ENCODE measurements at places on chromosomes 7 and 10.

DNA sequence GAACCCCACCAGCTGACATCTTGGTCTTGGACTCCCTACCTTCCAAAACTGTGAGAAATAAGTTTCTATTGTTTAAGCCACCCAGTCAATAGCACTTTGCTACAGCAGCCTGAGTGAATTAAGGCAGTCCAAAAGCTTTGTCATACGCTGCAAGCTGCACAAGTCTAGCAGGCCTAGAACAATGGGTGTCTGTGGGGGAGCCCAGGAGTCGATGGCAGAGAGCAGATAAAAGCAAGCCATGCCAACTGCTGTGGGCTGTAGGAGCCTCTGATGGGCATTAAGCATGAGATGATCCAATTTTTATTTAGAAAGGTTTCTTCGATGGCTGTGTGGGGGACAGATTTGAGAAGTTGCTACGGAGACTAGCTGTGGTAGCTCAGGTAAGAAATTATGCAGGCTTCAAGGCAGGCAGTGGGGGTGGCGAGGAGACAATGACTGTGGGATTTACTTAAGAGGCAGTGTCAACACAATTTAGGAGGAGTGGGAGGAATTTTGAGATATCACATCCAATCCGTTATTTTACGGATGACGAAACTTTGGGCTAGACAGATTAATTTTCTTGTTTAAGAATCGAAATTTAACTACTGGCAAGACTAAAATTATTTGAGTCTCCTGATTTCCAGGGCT, 110.4 kb downstream of the NRCAM start:
- no peak for DNase-seq

- DNase-seq, result no peak
These were observed 2.8 kb upstream of the AHCYL2 start for GRCh38 chr7:129222064-129222463.

DNA sequence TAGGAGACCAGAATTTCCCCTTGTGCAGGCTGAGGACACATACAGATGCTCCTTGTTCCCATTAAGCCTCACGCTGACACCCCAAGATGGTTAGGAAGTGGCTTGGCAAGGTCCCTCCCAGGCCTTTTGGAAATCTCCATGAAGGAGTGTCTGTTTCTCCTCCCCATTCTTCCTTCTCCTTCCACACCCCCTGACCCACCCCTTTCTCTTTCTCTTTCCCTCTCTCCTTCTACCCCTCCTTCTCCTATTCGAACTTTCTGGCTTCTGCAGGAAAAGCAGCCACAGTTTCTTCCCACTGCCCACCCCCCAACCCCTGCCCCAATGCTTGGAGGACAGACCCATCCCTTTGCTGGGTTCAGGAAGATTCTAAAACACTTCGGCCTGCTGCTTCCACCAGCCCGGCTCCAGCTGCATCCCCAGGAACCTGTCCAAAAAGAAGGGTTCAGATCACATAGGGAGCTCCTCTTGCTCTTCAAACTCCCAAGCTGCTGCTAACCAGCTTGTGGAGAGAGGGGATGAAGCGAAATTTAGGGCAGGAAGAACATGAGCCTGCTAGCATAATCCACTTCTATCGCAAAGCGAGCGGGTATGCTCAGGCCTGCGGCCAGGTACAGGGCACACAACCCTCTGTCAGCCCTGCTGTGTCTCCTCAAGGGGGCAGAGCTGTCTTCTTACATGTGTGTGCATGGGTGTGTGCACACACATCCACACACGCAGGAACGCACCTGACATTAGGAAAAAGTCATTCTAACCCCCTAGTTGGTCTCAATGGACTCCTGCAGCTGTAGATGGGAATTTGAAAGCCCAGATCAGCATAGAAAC, 80.4 kb downstream of the PPP1R3C start:
- DNase-seq, result no peak

DNA sequence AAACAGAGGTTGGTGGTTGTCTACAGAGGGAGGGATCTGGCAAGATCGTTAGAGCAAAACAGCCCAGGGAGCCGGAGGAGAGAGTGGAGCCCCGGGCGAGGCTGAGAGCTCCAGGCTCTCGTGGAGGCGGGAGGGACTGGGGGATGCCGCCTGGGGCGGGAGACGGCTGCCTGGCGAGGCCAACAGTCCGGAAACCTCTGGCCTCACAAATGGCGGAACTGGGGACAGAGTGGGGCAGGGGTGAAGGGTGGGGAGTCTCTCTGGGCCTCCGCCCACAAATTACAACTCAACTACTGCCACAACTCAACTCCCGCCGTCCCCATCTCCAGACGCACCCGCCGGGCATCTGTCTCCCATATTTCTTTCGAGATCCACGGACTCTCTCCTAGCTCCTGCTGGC, 47.7 kb downstream of the CLEC2L start:
- no peak for DNase-seq

DNA sequence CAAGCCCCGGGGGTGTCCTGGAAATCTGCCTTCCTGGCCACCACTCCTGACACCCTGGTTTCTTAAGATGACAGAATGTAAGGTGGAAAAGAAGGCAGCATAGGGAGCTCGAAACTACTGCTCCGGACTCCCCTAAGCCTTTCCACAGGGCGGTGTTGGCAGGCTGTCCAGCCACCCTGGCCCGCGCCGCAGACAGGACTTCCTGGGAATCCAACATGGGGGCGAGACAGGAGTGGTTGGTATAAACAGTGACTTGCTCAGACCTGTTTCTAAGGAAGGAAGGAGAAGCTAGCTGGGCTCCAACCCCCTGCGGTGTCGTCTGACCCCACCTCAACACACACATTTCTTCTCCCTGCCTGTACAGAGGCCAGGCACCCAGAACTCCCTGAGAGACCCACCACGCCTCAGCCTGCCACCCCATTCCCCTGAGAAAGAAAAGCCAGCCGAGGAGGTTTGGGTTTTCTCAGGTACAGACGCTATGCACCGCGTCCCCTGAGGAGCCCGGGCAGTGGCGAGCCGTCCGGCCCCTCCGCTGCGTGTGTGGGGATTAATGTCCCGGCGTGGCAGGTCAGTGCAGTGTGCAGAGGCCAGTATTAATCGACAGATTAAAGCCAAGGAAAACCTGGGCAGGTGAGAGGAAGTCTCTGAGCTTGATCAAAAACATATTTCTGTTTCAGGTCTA, 349.6 kb upstream of the MKI67 start:
- DNase-seq, result no peak

DNA sequence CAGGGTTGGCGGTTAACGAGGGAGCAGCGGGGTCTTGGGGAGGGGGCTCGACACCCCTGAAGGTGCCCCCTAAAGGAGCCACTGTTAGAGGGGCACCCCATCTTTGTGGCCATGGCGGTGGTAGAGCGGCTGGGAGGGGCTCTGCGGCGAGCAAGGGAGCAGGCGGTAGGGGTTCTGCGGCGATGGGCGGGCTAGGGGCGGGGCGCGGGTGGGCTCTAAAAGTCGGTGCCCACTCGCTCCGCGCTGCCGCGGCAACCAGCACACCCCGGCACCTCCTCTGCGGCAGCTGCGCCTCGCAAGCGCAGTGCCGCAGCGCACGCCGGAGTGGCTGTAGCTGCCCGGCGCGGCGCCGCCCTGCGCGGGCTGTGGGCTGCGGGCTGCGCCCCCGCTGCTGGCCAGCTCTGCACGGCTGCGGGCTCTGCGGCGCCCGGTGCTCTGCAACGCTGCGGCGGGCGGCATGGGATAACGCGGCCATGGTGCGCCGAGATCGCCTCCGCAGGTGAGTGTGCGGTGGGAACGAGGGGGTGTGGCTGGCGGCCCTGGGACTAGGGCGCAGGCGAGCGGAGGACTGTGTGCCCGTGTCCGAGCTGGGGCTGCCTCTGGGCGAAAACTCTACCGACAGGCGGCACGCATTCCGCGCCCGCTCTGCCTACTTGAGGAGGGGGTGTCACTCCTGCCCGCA, at the start of gene MEST:
Gene MEST (plus strand): TSS at position 245 of the 682 bp plus-strand sequence. CDS start 229 bp downstream, at position 474.
- no peak for DNase-seq

DNA sequence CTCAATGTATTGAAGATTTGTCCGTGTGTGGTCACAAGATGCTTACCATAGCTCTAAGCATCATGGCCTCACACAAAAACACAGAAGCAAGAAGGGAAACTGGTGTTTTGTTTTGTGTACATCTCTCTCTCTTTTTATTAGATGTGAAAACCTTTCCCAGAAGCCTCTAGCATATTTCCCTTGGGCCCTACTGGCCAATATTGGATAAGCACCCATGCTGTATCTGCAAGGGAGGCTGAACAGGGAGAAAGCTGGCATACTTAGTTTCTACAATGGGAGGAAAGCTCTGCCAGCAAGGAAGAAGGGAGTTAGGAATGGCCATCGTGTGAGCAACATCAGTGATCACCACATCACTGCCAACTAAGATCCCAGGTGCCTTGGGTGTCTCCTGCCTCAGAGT, 9.6 kb upstream of the NAMPT start:
- DNase-seq, result no peak

DNA sequence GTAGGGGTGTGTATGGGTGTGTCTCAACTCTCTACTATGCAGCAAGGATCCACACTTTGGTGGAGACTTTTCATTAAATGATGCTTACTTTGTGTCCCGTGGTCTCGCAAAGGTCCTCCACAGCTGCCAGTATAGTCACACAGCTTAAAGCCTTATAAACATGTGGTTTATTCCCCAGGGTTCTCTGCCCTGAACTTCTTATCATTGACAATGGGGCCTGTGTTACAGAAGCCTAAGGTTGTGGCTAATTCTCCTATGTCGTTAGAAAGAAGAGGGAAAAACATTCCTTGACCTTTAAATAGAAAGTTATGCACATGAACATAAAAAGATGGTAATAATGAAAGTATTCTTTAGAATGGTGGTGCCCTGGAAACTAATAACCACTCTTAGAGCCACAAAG, 201.4 kb downstream of the INHBA start:
- DNase-seq, result no peak

DNA sequence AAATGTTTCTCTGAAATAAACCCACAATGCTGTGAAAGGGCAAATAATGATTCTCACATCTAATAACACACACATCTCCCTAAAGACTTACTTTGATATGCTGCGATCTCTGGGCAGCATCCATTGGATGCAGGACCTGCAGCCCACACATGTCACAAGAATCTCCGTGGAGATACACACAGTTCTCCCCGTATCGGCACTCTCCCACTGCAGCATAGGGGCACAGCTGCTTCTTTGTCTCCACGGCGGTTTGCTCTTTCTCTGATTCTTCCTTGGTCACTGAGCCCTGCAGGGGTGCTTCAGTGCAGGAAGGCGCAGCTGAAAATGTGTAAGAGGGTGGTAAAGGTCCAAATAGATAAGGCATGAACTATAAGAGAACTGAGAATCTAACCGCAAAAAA, 20.4 kb downstream of the MKRN1 start:
- DNase-seq, result no peak

DNA sequence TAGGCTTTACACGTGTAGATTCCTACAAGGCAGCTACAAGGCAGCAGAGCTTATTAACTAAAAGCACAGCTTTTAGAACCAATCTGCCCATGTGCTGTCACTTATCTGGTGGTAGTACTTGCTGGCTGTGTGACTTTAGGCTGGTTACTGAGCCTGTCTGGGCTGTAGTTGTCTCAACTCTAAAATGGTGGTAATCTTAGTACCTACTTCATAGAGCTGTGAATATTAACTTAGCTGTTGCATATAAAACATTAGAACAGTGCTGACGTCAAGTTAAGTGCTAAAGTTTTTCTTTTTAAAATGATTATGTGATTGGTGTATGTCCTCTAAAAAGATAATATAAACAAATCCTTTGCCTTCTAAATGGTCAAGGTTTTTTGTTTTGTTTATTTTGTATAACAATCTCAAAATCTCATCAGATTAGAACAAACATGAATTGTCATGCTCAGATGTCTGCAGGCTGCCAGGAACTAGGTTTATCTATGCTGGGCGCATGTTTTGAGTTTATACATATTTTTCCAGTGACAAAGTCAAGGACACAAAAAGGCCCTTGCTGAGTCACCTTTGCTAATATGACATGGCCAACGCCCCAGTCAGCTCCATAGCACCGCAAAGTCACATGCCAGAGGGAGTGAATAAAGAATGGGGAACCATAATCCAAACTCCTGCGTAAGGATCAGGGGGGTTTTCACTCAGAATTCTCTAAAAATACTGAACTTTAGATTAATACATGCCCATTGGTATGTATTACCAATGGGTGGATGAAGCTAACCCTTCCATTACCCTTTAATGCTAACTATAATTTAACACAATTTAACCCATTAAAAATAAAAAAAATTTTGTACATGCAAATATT, 39.8 kb upstream of the ARL4A start:
- no peak for DNase-seq

DNA sequence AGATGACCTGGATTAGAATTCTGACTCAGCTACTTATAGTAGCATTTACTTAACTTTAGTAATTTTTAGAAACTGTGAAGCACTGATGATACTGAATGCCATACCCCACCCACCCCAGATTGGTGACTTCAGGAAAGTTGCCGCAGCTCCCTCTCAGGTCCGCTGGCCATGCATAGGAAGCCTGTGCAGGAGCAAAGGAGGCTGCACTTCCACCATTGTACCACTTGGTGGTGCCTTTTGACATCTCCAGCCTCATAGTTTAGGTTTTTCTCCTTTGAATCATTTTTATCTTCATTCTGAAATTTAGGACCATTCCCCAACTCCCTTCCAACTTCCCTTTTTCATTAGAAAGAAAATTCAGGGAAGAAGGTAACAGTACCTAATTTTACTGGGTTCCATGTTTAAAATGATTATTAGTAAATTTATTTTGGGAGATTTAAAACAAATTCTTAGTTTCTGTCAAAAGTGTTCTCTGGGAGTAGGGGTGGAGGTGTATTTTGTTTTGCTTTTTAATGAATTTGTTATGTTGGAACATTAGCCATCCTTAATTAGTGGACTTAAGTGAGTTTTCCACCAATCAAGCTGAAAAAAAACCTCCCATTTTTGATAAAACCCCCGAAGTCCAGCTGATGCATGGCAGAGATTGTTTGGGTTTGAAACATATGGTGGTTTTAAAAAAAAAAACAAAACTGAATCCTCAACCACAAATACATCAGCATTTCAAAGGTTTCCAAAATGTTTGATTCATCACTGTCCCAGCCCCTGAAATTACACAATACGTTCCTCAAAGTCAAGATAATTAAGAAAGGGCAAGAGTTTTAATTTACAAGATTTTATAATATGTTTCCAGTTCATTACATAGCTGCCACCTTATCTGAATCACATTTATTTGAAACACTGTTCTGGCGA, 109.6 kb downstream of the WNT2 start:
- DNase-seq, result no peak

DNA sequence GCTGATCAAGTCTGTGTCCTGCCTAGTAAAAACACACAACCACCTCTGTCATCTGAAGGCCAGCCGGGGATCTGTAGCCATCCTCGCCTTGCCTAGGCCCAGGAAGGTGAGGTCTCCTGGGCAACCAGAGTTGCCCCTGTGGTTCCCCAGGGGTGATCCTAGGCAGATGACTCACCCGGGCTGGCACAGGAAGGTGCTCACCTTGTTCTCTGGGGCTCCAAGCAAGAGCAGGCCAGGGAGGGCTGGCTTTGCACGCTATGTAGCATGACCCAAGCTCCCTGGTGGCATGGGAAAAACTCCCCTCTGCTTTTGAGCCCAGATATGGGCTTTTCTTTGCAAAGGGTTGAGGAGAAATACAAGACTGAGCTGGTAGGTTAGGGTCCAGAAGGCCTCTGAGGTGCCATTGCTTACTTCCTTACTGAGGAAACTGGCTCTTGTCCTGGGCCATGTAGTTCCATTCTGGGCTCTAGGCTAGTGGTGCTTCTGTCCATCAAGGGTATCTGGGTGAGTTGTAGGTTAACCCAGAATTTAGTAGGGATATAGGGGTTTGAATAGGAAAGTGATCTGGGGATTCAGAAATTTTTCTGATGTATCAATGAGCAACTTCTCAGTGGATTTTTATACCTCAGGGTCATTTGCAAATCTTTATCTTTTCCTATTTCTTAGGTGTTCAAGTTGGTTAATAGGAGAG, 112.0 kb downstream of the NT5C2 start:
- no peak for DNase-seq
